ENCODE measurements at places on chromosomes 1 and 21. TPM values are rescaled to one million over a fixed set of nuclear protein-coding genes. Genes with fewer than 3 reads are reported as not detected.

The PFKFB2 gene
- total RNA-seq, result 8.8 TPM

The VANGL2 gene
- 1.5 TPM for total RNA-seq

The TSPAN1 gene
- total RNA-seq, result 8.6 TPM

The FCRL5 gene
- total RNA-seq, result not detected

Measured in tibial nerve (tissue), 4 donors.